Hematopoietic multipotent progenitor cell treated with erythropoietin and hydrocortisone succinate and interleukin-3 and kit ligand, for 8 days (in vitro differentiated cells): ENCODE measurements at places on chromosomes 16 and 17.
A peak's percentile ranks its signal among the peaks of the same experiment; 100 is the strongest.

DNA sequence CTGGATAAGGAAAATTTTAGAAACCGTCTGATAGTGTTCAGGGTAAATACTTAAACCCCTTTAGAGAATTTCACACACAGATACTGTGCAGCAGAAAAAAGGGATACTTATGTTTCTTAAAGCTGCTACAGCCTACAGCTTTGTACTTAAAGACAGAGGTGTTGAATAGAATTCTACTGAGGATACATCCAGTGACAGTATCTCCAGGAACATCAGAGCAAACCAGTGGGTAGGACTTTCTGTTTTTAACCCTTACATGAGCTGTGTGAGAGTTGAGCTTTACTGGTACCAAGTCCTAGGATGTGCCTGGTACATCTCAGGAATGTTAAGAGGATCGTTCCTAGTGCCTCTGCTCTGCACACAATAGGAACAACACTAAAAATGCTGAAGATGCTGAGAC, 191.5 kb downstream of the FTO start:
- DNase-seq, result no peak

GRCh38 chr16:66649636-66650205, 45.2 kb downstream of the CMTM3 start:
- DNase-seq, result no peak

DNA sequence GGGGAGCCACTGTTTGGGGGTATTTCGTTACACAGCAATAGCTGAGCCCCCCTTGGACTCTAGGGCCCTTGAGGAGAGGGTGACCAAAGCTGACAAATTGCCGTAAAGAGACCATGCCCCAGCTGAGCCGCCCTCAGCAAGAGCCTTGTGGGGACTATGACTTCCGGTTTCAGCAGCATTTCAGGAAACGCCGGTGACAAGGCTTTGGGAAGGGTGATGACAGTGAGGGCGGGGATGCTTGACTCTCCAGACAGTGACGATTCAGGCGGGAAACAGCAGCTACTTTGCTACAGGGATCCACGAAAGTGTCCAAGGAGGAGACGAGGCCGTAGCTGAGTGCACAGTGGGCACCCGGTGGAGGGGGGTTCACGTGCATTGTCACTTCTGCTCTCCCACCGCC, 360.8 kb downstream of the C16orf95 start:
- DNase-seq, result no peak

GRCh38 chr16:228852-229730, at the start of gene LUC7L:
Gene LUC7L (minus strand): TSS chr16:229449. CDS start chr16:229339, 110 bp downstream.
- DNase-seq, result peak; percentile 87

DNA sequence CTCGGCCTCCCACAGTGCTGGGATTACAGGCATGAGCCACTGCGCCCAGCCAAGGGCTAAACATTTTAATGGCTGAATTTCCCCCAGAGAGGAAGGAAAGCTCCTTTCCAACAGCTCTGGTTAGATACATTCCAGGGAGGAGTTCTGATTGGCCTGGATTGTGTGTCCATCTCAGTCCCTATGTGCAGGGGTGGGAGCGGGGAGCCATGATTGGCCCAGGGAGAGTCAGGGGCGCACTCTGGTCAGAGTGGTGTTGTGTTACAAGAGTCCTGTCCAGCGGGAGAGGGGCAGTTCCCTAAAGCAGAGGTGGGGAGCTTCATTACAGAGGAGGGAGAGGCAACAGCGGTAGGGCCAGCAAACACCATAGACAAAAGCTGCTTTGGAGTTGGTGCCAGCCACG, 75.0 kb downstream of the RAP1GAP2 start:
- DNase-seq, result no peak

DNA sequence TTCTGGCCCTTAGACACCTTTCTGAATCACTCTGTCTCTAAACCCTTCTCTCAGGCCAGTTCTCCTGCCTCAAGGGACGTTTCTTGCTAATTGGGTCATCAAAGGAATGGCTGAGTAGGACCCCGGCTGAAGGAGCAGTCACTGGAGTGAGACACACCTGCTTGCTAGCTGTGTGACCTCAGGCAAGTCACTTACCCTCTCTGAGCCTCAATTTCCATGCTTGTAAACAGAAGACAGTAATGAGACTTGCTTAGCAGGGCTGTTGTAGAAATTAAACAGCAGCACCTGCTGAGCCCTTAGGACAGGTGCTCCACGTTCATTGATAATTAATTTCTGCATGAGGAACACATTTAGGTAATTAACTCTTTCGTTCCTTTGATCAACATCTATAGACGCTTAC, 6.8 kb downstream of the CIBAR2 start:
- no peak for DNase-seq

- DNase-seq, result no peak
Measured at GRCh38 chr16:47358816-47359215, 102.0 kb downstream of the ITFG1 start.

DNA sequence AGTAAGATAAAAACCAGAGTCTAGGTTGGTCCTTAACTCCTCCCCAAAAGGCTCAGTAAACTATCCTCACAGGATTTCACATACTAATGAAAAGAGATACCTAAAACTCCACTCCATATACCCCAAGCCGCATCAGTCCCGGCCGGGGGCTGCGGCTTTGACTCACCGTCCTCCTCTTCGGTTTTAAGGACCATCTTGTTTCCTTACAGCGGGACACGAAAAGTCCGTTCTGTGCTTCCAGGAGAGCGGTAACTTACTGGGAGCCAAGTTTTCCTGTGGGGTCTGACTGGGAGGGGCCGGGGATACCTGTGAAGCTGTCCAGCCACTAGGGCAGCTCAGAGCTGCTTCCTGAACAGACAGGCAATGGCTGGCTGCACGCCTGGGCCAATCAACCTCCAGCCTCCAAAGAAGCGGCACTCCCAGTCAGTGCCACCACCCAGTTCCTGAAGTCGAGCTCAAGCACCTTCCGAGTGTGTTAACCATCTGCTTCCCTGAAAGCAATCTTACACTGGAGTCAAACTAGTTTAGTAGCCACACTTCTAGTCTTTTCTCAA, 45.5 kb downstream of the CYTH1 start:
- DNase-seq, result peak; percentile 69

- DNase-seq, result no peak
Measured at GRCh38 chr17:40022497-40022896, 7.3 kb downstream of the CSF3 start.

GRCh38 chr16:17303101-17303500, 167.7 kb downstream of the XYLT1 start:
- peak; percentile 44 for DNase-seq

GRCh38 chr16:3873482-3874173, 6.9 kb downstream of the CREBBP start:
- DNase-seq, result peak; percentile 50

- DNase-seq, result no peak
Measured at GRCh38 chr17:62662855-62663254, 35.4 kb downstream of the MRC2 start.

GRCh38 chr17:37493249-37494027, 3.7 kb downstream of the DUSP14 start:
- no peak for DNase-seq

DNA sequence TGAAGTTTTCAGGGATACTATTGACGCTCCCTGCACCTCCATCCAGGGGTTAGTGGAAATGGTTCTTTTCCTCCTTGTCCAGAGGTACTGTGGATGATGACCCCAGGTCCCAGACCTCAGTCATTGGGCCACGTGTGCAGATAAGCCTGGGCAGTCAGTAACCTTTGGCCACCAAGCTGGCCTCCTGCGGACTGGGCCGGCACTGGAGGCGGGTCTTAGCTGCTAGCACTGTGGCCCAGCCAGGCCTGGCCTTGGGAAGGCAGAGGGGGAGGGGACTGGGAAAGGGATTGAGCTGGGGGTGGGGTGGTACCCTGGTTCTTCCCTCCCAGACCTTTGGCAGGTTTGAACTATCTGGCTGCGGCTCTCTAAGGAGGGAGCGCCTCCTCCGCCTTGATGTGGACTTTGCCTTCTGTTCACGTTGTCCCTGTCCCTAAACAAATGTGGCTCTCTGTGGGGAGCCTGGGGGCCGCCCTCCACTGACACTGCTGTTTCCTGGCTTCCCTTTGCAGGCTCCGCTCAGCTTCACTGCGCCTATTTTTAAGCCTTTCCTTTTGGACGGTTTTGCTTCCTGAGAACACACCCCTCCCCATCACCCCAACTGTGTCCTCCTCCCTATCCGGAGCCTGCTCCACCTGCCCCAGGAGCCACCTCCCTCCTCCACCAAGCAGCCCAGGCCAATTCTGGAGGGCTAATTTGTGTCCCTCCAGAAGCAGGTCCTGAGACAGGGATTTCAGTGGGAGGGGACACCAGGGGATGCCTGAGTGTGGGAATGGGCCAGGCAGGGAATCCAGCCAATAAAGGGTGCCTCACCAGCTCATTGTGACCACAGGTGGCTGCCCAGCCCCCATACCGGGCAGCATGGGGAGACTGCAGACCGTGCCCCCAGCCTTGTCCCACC, 251.9 kb downstream of the SEC14L1 start:
- no peak for DNase-seq

DNA sequence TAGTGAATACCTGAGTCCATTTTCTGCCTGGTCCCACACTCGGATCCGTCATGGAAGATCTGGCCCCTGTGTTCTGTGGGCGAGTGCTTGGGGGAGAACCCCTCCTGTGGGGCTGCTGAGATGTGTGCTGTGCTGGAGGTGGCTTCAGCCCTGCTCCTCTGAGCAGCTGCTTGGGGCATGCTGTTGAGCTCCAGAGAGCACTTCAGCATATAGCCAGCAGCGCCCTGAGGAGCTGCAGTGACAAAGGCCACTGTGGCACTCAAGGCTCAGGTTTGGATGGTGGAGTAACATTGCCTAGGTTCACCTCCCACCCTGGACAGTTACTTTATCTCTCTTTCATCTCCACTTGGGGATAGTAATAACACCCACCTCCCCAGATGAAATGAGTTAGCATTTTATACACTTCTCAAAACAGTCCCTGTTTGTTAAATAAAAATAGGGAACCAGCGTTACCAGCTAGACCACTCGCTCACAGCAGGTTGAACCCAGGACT, 75.3 kb downstream of the KSR1 start:
- DNase-seq, result peak; percentile 30

DNA sequence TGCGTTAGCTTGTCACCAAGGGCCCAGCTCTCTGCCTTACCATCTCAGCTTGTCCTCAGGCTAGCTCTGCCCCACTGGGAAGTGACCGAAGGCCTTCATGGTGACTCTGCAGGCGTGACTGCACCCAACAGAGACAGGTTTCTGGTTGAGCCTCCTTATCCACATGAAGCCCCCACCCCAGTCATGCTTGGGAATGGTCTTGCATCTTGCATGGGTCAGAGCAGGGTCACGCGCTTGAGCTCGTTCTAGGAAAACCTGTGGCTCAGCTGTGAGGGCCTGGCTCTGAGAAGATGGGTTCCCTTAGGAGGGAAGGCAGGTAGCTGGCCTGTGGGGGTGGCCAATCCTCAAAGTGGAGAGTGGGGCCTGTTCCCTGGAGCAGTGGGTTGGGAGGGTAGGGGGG, 122.8 kb downstream of the BANP start:
- no peak for DNase-seq

DNA sequence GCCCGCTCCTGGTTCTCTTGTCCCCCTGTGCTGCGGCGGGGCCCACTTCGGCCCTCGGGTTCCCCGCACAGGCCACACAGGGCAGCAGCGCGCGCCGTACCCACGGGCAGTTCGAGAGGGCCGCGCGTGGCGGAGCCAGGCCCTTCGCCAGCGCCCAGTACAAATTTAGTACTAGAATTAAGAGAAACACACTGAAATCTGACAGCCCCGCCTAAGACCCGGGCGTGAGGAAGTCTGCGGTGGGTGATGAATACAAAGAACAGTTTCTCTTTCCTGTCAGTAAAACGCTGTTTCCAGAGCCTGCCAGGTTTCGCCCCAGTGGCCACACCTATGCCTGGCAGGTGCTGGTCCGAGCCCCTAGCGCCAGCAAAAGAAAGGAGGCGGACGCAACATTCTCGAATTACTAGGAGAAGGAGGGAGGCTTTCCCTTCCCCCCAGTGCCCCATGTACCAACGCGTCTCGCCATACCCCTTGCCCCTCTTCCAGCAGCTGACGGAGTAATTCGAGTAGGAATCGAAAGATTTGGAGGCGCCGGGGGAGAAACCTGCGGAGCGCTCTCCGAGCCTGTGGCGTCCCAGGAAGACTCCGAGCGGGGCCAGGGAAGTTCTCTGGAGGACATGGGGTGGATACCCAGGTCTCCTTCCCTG, 591 bp upstream of the SLFN5 start:
- DNase-seq, result peak; percentile 65

GRCh38 chr17:81095383-81095762, 60.4 kb downstream of the BAIAP2 start:
- DNase-seq, result no peak

DNA sequence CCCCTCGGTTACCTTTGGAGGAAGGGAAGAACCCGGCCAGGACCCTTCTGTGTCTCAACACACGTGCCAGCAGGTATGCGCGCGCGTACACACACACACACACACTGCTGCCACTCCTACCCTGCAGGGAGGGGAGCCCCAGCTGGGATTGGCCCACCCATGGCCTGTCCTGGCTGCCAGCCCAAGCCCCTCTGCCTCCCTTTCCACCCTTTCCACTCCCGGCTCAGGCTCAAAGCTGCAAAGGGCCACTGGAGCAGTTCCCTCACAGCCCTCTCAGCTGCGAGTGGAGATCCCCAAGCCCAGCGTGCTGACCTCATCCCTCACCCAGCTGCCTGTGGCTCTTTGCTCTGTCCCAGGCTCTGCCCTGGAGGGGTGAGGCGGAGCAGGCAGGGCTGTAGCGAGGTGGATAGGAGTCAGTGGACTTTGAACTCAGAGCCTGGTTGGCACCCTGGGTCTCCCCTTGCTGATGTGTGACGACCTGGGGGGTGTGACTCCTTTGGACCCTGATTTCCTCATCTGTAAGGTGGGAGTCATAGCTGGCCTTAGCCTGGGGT, 14.5 kb downstream of the KIF19 start:
- DNase-seq, result no peak

DNA sequence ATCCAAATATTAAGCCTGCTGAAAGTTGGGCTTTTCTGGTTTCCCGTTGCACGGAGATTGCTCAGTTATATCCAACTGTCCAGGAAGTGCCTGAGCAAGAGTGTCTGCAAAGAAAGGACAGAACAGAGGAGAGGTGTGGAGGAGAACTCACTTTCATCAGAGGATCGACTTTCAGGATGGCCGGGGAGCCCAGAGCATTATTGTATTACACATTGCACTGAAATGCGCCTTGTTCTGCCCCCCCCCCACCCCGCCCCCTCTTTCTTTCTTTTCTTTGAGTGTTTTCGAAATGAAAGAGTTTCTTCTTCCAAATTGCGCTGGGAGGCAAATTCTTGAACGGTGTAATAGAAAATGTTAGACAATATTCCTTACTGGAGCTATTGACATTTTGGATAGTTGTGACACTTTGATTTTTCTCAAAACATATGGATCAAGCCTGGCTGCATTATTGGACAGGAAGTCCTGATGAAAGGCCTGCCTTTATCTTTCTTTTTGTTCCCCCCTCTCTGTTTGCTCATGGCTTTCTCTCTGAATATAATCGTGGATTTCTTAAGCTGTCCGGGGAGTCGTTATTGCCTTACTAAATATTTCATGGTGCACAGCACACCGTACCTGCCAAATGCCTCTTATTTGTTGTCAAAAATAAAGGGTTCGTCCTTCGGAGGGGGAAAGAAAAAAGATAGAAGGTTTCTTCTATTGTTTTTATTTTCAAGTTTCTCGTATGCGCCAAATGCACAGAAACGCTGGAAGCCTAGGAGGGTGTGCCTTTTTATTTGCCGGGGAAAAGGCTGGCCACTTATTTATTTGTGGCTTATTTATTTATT, 110.8 kb downstream of the IRX3 start:
- no peak for DNase-seq
